Right cardiac atrium (tissue), 5 donors: ENCODE measurements at places on chromosomes 7 and 10. TPM values are rescaled to one million over a fixed set of nuclear protein-coding genes. Genes with fewer than 3 reads are reported as not detected.

Gene WDFY4
- 0.57 TPM for polyA plus RNA-seq

Gene RPEL1
- polyA plus RNA-seq: not detected

Gene SPACDR
- 0.11 TPM for polyA plus RNA-seq

Gene CDH23
- polyA plus RNA-seq: 2.9 TPM

Gene FAM241B
- 5.6 TPM for polyA plus RNA-seq

Gene POMZP3
- polyA plus RNA-seq: 13.3 TPM

Gene PALD1
- 2.8 TPM for polyA plus RNA-seq

Gene CALCR
- 0.02 TPM for polyA plus RNA-seq

Gene CCDC186
- polyA plus RNA-seq: 6.7 TPM

Gene MKX
- 0.18 TPM for polyA plus RNA-seq

Gene PLPP4
- 0.09 TPM for polyA plus RNA-seq

Gene PDE6C
- polyA plus RNA-seq: not detected

Gene FBXL15
- polyA plus RNA-seq: 14.4 TPM

Gene TMEM236
- 0.27 TPM for polyA plus RNA-seq

Gene ASB10
- 14.3 TPM for polyA plus RNA-seq

Gene CDNF
- polyA plus RNA-seq: 4.5 TPM

Gene WNT8B
- not detected for polyA plus RNA-seq

Gene SPDYE11
- polyA plus RNA-seq: not detected

Gene HTR7
- polyA plus RNA-seq: 0.14 TPM

Gene C10orf88
- polyA plus RNA-seq: 4.1 TPM

Gene MSS51
- 1.4 TPM for polyA plus RNA-seq

Gene CALML3
- not detected for polyA plus RNA-seq

Gene MICALL2
- polyA plus RNA-seq: 13.0 TPM

Gene DNAJC12
- polyA plus RNA-seq: 5.8 TPM

Gene SCD
- 116 TPM for polyA plus RNA-seq

Gene NUTM2D
- 9.8 TPM for polyA plus RNA-seq

Gene TMEM178B
- polyA plus RNA-seq: 13.3 TPM
